ENCODE measurements at places on chromosomes 16 and 17.

DNA sequence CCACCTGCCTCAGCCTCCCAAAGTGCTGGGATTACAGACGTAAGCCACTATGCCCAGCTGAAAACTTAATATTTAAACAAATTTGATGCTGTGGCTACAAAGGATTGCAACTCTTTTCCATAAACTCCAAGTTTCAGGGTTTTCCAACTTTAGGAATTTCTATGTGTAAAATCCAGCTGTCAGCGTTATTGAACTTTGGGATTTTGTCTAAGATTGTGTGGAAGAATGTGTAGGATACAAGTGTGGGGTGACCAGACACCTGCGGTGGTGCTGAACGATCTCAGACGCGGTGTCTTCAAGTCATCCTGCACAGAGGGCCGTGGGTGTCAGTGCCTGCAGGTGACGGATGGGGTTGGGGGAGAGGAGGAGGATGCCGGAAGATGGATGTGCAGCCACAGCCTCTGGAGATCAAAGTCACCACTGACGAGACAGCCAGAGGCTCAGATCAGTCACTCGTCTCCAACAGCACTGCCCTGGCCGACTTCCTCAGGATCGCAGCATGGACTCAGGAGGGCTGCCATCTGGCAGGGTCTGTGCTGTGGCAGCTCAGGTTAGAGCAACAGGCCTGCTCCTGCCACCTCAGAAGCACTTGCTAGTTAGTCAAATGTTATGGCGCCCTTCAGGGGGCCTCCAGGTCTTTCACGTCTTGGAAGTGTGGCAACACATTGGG is 13.0 kb downstream of the ACSF3 start:
- no peak for DNase-seq

DNA sequence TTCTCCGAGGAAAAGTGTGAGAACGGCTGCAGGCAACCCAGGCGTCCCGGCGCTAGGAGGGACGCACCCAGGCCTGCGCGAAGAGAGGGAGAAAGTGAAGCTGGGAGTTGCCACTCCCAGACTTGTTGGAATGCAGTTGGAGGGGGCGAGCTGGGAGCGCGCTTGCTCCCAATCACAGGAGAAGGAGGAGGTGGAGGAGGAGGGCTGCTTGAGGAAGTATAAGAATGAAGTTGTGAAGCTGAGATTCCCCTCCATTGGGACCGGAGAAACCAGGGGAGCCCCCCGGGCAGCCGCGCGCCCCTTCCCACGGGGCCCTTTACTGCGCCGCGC is at the start of gene ERBB2:
Gene ERBB2 (plus strand): TSS at position 247 of the 330 bp plus-strand sequence. CDS start 175 bp downstream, outside the sequence.
- DNase-seq: no peak

- DNase-seq: no peak
Observed at GRCh38 chr17:68577497-68577821, 23.7 kb downstream of the FAM20A start.

GRCh38 chr17:40873801-40874200 is 6.8 kb upstream of the KRT12 start:
- DNase-seq: no peak

DNA sequence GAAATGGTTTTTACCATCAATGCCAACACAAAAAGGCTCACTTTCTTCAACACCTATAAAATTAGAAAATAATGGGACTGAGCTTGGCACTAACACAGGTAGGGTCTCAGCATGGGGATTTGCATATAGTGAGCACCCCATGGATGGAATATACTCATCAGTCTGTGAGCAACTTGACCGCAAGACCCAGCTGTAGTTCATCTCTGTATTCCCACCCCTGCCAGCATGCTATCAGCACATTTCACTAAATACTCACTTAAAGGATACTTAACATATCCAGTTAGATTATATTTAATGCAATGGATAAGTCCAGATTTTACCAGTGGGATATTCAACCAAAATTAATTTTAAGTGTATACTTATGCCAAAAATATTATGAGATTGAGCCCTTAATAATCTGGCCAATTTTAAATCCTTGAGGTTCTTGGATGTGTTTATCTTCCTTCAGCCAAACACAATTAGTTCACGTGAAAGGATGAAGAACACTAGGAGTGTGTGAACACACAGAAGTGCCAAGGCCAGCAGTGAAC is 66.7 kb downstream of the C16orf95 start:
- no peak for DNase-seq

DNA sequence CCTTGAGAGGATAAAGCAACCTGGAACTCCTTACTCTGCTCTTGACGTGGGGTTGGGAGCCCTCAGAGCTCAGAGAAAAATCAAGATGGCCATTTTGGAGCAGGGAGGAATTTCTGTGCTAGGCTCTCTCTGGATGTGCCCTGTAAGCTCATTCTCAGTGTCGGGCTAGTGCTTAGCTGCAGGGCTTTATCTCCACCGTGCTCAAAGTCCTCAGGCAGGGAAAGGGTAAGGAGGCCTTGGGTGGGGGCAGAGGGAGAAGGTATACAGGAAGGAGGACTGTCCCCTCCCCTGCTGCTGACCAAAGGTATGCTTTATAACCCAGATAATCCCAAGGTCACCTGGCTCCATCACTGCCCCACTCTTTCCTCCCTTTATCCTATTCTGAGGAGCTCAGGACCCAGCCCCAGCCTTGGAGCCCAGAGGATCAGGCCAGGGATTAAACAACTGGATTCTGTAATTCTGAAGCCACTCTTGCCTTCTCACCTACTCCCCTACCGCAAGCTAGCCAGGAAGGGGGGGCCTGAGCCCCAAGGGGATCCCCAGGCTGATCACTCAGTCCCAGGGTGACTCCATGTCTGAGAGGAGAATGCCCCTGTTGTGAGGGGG is 1.1 kb downstream of the DHRS11 start:
- DNase-seq: peak; percentile 60

- no peak for DNase-seq
Observed at GRCh38 chr16:24617502-24617901, 78.1 kb downstream of the RBBP6 start.

DNA sequence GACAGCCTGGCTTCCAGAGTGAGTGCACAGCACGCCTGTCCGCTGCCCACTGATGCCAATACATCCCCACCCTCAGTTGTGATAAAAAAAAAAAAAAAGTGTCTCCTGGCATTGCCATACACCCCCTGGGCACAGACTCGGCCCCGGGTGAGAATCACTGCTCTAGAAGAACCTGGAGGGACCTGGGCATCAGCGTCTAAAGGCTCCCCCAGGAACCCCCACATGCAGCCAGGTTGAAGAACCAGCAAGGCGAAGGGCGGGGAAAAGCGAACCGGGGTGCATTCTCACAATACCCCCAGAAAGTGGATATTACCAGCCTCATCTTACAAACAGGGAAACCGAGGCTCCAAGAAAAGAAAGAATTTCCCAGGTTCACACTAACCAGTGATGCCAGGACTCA is 27.7 kb downstream of the TBC1D16 start:
- DNase-seq: no peak

GRCh38 chr17:43673516-43674323 is 12.0 kb upstream of the MEOX1 start:
- DNase-seq: peak; percentile 95

DNA sequence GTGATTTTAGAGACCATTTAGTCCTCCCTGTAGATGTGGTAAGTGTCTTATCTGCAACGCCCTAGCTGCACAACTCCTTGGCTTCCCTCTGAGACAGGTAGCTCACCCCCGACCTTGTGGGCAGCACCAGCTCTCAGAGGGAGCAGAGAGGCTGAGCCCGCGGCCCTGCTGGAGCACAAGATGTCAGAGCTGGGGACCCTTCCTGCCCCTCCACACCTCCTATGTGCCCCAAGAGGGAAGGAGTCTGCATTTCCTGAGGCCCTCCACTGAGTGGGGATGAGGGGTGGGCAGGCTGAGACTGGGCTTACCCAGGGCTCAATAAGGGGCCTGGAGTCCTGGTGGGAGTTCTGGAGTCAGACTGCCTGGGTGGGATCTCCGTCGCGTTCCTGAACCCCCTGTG is 12.2 kb upstream of the ADGRG1 start:
- no peak for DNase-seq
